ENCODE measurements at places on chromosomes 6 and 20. TPM values are rescaled to one million over a fixed set of nuclear protein-coding genes. Genes with fewer than 3 reads are reported as not detected.

The TSBP1 gene
- total RNA-seq = not detected

The ARMH2 gene
- total RNA-seq = not detected

The ZBTB12 gene
- 8.6 TPM for total RNA-seq

The TCF15 gene
- total RNA-seq = 0.40 TPM

The CAGE1 gene
- 0.17 TPM for total RNA-seq

DNA sequence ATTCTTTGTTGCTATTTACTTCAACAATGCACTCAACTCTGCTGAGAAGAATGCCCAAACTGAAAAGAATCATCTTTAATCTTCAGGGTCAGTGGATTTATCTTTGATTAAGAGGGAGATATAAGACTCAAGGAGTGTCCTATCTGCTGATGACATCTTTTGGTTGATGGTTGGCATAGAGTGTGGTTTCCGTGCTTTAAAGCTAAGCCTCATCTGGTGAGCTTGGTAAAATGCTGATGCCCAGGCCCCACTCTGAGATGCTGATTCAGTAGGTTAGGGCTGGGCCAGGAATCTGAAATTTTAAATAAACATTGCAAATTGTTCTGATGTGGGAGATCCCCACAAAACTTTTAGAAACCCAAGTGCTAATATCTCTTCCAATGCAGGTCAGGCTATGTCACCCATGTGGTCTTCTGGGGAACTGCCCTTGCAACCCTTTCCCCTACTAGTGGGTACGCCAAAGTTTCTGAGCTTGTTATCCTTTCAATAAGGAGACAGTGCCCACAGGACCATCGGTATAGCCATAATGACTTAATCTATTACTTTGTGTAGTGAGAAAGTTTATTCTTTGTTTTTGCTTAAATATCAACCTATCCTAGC is 68.5 kb upstream of the ARMH2 start:
- no peak for DNase-seq

DNA sequence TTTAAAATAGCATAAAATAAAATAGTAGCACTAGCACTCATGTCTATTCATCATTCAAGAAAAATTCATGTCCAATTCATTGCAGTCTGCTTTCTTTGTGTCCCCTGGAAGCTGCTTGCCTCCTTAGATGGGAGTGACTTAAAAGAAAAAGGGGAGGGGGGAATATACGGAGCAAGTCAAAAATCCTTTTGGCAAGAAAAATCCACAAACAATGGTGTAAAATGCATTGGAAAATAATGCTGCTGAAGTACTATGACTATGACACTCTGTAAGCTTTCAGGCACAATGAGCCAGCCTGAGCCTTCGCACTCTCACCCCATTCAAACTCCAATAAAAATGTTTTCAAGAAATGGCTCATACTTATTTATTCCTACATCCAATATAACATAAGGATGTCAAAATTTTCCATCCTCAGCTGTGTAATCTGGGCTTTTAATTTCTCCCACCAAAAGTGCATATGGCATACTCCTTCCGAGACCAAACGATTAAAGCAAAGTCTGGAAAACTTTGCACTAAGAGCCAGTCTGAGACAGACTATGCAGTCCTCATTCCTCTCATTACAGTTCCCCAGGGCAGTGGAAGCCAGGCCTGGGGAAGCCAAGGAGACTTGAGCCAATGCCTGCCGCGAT is 790 bp downstream of the NEDD9 start:
- no peak for DNase-seq

- DNase-seq = no peak
These were observed 748 bp upstream of the ATP9A start for GRCh38 chr20:51768759-51769517.

DNA sequence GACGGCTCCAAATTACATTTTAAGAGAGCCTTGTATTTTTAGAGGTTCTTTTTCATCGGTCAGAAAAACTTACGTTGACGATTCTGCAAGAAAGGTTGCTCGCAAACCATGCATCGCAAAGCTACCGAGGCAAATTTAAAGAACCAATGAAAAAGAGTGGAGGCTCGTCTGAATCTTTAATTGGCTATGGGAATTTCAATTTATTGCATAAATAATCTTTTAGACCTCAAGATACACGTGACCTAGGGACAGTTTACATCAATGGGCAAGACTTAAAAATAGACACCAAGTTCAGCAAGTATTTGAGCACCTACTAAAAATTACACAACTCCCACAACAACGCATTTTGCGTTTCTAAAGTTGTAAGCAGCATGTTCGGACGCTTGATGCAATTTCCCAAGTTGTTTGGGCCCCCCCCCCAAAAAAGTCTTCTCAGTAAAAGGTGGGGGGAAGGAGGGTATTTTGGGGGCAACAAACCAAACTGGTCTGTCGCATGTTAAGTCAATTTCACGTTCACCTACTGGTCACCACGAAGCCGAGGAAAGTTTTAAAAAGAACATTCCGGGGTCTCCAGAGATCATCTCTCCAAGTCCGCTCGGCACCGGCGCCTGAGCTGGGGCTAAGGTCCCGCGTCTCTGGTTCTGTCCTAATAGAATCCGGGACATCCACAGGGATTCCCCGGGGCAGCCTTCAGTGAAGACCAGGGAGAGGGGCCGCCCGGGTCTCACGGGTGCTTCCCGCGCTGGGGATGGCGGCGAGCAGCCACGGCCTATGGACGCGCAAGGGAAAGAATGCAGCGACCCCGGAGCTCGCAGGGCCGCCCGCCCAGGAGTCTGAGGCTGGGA is 851 bp downstream of the SNX5 start:
- DNase-seq = no peak

DNA sequence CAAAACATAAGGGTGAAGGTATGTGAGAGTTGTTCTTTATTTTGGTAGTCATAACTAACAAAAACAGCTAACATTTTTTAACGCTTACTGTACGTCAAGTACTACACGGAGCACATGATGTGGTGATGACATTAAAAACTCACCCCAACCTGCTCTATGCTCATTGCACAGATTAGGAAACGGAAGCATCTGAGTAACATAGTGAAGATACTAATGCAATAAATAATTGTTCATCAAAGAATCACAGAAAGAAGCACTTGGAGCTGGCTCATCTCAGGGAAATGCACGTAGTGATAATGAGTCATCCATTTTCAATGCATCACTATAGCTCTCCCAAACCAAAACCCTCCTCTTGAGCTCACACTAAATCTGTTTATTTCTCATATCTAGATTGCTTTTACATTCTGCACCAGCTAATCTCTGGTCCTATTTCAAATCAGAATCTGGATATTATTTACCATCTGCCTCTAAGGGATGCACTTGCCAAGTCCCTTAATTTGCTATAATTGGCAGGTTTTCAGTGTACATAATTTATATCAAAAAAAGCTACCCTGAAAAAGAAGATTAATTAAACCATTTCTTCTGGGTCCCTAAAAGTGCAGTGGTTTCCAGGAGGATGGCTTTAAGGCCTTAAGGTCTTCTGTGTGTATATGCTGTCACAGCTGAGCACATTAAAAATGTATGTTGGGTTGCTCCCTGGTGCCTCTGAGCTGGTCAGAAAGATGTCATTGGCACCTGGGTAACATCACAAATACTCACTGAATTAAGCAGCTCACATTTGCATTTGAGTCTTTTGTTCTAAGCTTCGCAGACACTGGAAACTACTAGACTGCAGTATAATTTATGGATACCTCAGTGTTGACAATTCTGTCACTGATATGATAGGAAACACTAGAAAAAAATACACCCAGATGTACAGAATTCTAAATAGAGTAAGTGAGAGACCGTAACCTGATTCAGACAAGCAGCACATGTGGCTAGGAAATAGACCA is 677.4 kb upstream of the CITED2 start:
- peak; percentile 64 for DNase-seq

GRCh38 chr6:113457198-113457597 is 399.9 kb upstream of the MARCKS start:
- no peak for DNase-seq

DNA sequence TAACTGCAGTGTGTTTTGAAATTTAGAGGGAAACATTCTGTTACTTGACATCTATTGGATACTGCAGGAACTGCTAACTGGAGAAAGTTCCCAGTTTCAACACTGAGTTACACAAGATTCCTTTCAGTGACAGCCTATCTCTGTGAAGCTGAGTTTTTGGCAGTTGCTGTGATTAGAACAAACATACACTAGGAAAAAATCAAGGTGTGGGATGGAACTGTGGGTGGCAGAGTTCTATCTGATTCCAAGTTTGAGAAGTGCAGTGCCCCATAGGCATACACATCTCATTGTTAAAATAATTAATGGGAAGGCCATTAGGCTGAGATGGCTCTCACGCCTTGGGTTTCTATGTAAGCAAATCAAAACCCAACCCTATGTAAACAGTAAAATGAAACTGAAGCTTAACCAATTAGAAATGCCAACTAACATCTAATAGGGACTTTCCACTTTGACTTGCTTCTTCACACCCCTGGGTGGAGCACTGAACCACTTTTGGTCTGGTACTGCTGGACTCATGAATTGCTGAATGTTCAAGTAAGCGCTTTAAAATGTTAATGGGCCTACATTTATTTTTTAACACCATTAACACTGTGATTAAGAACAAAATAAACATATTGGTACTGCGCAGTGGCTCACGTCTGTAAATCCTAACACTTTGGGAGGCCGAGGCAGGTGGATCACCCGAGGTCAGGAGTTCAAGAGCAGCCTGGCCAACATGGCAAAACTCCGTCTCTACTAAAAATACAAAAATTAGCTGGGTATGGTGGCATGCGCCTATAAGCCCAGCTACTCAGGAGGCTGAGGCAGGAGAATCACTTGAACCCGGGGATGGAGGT is 55.2 kb upstream of the TBC1D7 start:
- DNase-seq = no peak

- DNase-seq = no peak
These were observed 58.3 kb upstream of the GNRH2 start for GRCh38 chr20:2984956-2985661.

DNA sequence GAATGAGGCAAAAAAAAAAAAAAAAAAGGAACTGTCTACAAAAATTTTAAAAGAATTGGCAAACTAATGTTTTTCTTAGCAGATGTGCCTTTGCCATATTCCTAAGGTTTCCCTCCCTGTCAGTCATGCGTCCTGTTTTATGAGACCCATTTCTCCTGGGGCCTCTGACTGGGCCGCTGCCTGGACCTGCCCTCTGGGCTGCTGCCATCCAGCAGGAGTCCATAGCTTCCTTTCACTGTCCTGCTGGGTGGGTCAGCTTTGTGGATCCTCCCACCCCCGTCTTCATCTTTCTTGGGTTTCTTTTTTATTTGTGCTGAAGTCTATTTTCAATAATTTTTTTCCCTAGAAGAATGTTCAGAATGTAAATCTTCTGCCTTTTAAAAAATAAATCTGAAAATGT is 110.8 kb upstream of the SCP2D1 start:
- DNase-seq = no peak

- no peak for DNase-seq
These were observed 850.9 kb downstream of the TFAP2A start for GRCh38 chr6:9564021-9564420.

DNA sequence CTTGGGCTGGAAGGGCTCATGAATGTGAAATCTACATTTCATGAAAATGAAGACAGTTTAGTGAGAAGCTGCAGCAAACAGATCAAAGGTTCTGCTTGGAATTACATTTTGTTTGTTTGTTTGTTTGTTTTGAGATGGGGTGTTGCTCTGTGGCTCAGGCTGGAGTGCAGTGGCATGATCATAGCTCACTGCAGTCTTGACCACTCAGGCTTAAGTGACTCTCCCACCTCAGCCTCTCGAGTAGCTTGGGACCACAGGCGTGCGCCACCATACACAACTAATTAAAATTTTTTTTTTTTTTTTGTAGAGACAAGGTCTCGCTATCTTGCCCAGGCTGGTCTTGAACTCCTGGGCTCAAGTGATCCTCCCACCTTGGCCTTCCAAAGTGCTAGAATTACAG is 5.8 kb downstream of the DSP start:
- DNase-seq = no peak

DNA sequence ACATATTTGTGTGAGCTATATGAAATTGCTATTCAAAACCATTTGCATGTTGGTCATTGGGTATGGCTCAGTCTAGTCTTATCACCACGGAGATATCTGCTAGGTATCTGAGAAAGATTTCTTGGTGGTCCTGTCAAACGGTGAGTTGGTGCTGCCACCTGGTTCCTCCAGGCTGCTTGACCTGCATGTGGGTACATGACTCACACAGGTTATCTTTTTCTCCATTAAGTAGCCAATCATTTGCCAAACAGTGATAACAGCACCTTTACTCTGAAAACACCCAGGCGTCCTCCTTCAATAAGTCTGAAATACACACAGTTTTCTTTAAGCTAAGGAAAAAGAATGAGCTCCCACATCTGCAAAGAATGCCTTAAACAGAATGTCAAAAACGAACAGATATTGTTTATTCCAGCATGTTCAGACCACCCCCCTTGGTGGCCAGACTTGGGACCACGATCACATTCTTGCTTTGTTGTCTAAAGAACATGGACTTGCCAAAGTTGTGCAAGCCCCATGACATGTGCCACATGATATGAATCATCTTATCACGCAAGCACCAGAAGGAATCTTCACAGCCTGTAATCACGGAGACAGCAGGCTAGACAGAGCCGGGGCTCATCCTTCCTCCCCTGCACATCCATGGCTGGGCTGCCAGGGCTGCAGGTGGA is 200.7 kb upstream of the THBS2 start:
- DNase-seq = no peak

Measured in spinal cord (tissue), 10 donors.